ENCODE measurements at places on chromosomes 5 and 9. TPM values are rescaled to one million over a fixed set of nuclear protein-coding genes. Genes with fewer than 3 reads are reported as not detected.

The OR1Q1 gene
- 0.26 TPM for total RNA-seq

The PCDHB7 gene
- 0.79 TPM for total RNA-seq

The RALGPS1 gene
- total RNA-seq, result 3.2 TPM

The FABP6 gene
- not detected for total RNA-seq
